ENCODE measurements at places on chromosomes 16 and 17. TPM values are rescaled to one million over a fixed set of nuclear protein-coding genes. Genes with fewer than 3 reads are reported as not detected.

The SHBG gene
- not detected for total RNA-seq

The TK1 gene
- total RNA-seq, result 253 TPM

The GAS2L2 gene
- total RNA-seq, result 0.04 TPM

The TERB1 gene
- 0.27 TPM for total RNA-seq

The HEXIM1 gene
- total RNA-seq, result 6.5 TPM

The CDRT15 gene
- total RNA-seq, result not detected

The TBC1D28 gene
- not detected for total RNA-seq

The RTN4RL1 gene
- 1.3 TPM for total RNA-seq

DNA sequence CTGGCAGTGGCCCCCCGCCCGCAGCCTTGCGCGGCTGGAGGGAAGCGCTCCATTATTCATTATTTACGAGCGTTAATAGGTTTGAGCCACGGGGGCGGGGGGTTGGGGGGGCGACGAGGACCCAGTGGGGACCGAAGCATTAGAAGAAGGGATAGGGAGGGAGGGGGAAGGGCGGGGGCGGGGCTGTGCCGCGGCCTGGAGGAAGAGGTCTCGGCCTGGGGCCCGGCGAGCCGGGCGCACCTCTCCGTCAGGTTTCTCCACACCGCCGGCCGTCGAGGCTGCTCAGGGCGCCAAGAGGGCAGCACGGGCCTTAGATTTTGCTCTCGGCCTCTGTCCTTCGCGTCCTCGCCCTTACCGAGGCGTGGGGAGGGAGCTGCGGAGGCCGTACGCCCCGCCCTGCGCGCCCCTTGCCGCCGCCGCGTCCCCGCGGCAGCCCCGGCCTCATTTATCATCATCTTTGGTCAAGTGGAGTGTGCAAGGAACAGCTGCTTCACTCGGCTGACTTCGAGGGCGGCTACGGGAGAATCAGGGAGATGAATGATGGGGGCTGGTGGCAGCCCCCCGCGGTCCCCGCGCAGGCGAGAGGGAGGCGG, 54.2 kb downstream of the SREBF1 start:
- DNase-seq, result no peak

DNA sequence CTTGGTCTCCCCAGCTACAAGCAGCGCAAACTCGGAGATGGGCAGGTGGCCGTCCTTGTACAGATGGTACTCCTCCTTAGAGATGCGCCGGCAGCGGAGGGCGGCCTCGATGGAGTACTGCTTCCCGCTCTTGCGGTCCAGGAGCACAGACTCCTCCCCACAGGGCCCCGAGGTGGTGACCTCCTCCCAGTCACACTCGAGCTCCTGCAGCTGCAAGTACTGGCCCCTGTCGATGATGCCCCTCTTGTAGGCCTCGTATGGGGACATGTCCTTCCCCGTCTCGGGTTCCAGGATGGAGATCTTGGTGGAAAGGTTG, 7.2 kb downstream of the CDK3 start:
- DNase-seq, result no peak

DNA sequence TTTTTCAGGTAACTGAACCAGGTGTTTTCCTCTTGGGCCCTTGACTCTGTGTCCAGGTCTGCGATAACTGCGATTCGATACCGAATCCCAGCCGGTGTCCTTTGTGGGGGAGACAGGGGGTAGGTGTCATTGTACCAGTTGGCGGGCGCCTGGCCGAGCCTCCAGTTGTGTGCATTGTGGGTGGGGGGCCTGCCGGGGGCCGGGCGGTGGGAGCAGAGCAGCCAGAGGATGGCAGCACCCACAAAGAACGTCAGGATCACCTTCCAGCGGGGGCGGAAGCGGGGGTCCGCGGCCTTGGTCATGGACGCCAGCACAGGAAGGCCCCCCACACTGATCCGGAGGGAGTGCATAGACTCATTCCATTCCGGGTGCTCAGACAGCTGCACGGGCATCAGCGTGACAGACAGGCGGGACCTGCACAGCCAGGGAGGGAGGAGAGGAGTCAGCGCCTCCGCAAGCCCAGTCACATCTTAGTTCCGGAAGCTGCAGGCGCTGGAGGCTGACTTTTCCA, 12.3 kb downstream of the CANT1 start:
- DNase-seq, result no peak

GRCh38 chr17:79874329-79874981, 35.2 kb upstream of the CBX4 start:
- no peak for DNase-seq

DNA sequence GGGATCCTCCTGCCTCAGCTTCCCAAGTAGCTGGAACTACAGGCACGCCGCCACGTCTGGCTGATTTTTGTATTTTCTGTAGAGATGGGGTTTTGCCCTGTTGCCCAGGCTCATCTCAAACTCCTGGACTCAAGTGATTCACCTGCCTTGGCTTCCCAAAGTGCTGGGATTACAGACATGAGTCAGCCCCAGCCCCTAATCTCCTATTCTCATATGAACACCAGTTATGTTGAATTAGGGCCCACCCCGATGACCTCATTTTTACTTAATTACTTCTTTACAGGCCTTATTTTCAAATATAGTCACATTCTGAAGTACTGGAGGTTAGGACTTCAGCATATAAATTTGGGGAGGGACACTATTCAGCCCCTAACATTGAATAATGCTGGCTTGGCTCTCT, 49.2 kb downstream of the ZNRF1 start:
- DNase-seq, result no peak

- DNase-seq, result no peak
Observed at GRCh38 chr16:20897922-20898321, 2.2 kb downstream of the DCUN1D3 start.

- no peak for DNase-seq
Observed at GRCh38 chr16:87601401-87601981, 817 bp upstream of the JPH3 start.

GRCh38 chr16:28537964-28538732, 626 bp downstream of the NUPR1 start:
- DNase-seq, result no peak

GRCh38 chr17:12406623-12407215, 259.0 kb upstream of the MYOCD start:
- DNase-seq, result no peak

GRCh38 chr16:3762107-3762750, 44.9 kb upstream of the TRAP1 start:
- no peak for DNase-seq

DNA sequence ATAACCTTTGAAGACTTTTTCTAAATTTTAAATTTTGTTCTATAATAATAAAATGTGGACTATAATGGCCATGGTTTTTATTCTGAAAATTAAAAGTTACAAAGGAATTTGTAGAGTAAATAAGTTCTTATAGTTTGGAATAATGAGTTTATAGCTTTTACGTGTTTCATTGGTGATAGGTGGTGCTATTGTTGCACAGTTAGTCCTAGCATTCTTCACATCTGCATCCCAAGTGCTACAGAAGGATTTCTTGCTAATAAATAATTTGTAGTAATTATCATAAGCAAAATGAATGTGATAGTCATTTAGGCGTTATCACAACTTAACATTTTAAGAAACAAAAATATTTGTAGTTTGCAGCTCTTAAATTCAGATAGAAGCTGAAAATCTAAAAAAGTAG, 67.9 kb downstream of the BCAS3 start:
- no peak for DNase-seq

- no peak for DNase-seq
Observed at GRCh38 chr17:81656835-81657234, 493 bp upstream of the PDE6G start.

DNA sequence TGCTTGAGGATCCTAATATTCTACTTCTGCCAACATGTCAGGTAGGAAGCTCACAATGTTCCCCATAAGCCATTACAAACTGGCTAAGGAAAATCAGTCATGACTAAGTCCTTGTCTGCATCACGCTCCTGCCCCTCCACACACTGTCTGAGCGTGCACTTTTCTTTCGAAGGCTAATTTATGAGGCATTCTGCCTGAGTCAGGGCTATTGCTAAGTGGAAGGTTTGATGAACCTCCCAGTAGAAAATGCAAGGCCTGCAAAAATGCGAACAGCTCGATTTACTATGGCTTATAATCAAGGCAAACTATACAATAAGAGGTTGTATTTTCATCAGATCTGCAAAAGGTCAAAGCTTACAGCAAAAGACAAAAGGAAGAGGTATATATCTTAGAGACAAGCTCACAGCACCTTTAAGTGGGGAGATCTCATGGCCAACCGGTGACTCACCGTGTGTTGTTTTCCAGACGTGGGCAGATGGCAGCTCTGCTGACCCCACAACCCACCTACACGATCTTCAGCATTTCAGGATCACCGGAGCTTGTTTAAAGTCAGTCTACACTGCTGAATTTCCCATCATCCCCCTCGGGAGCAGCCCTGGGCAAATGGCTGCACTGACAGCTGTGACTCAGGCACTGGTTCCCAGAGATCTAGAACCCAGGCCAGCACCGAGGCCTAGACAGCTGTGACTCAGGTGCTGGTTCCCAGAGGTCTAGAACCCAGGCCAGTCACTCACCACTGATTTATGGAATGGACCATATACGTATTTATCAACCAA, 26.1 kb downstream of the MEAK7 start:
- DNase-seq, result no peak

- no peak for DNase-seq
Observed at GRCh38 chr17:59346341-59346740, 14.9 kb downstream of the YPEL2 start.

GRCh38 chr17:14745541-14745940, 444.7 kb downstream of the HS3ST3B1 start:
- DNase-seq, result no peak

GRCh38 chr16:64952177-64952576, 169.7 kb downstream of the CDH11 start:
- DNase-seq, result peak; percentile 25

- DNase-seq, result no peak
Observed at GRCh38 chr16:77396461-77396860, 38.4 kb downstream of the ADAMTS18 start.

DNA sequence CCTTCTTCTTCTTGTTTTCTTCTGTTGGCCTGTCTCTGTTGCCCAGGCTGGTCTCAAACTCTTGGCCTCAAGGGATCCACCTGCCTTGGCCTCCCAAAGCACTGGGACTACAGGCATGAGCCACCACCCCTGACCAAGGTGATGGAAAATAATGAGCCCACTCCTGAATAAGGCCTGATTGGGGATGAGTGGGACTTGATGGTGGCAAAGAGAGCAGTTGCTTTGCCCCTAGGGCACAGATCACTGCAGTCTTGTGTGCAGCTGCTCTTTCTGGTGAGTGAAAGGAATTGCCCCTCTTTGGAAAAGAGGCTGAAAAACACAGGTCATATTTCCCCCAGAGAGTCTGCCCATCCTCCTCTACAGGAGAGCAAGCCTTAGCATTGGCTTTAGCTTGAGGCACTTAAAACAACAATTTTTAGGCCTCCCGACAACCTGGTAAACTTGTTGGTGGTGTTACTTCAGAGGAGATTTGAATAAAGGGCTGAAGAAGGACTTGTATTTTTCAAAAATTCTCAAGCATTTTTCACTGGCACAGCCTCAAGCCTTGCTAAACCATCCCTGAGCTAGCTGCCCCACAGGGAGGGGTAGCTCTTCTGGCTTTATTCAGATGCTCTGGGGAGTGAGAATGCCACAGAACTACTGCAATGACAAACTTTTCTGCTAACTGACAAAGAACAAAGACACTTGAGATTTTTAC, 6.1 kb upstream of the PDP2 start:
- DNase-seq, result peak; percentile 36

GRCh38 chr16:49496656-49497055, 123.1 kb downstream of the C16orf78 start:
- DNase-seq, result no peak

DNA sequence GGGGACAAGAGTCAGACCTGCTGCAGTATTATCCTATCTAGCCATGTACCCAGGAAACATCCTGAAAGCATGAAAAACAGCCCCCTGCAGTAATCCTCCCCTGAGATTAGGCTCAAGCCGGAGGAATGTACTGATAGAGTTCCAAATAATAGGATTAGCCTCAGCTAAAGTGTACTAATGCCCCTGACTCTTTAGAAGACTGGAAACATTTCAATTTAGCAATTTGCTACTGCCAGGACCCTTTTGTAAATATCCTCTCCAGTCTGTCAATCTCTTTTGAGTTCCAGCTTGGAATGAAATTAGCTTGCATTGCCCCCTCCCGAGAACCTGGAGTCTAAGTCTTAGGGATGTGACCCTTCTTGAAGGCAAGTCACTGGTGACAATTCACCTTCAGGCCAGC, 110.8 kb upstream of the DNAH9 start:
- no peak for DNase-seq

DNA sequence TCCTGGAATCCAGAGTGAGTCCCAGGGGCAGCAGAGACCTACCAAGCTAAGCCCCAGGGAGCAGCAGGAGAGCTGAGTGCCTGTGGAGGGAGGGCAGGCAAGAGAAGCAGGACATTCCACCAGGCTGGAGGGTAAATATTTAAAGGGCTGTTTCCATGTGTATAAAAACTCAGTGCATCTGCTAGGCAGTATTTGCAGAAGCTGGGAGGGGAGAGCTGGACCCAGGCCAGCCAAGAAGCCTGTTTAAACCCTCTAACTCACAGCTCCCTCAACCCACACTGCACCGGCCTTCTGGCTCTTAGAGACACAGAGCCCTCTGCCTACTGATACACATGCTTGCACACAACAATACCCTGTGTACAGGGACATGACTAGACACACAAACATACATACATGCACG, 22.5 kb upstream of the TMEM132E start:
- DNase-seq, result no peak

DNA sequence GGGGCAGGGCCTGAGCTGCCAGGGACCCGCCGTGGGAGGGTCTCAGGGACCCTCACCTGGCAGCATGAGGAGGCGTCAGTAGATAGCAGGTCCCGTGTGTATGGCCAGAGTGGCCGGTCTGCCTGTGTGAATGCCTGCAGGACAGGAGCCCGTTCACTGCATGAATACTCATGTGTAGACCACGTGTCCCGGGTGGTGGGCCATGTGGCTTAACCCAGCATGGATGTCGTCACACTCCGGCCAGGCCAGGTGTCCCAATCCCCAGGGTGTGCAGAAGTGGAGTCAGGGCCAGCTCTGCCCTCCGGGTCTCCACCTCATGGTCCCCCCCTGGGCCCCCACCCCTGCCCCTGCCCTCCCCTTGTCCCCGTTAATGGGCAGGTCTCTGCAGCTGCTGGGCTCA, 53.7 kb downstream of the BAHCC1 start:
- DNase-seq, result no peak

- no peak for DNase-seq
Observed at GRCh38 chr16:49513040-49513439, 139.4 kb downstream of the C16orf78 start.

DNA sequence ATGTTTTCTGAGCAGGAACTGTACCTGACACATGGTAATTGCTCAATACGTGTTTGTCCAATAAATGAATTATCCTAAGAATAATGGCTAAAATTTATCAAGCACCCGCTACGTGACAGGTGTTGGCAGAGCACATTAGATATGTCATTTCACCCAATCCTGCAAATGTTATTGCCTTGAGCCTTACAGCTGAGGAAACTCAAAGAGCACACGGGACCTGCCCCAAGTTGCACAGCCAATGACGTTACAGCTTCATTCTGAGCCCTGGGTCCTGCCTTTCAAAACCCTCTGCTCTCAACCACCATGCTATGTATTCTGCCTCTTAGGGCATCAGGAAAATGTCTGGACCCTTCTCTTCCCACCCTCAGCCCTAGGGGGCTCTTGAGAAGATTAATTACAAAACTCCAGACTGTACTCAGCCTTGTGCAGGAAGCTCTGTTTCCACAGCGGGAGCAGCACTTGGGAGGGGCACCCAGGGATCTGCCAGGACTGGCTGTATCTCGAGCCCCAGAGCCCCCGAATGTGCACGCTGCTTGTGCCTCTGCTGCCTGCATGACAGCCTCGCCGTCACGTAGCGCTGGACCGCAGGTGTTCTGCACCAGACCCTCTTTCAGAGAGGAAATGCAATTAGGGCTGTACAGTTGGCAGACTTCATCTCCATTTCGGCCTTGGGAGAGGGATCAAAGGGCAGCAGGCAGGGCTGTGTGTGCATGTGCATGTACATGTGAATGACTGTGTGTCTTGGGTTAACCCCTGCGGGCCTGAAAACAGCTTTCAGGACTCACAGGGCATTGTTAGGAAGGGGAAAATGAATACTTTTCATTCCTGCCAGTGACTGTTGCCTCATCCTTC, 71.6 kb downstream of the GPR139 start:
- no peak for DNase-seq

Data from H4 (cell line).